ENCODE measurements at places on chromosomes 12 and 14. TPM values are rescaled to one million over a fixed set of nuclear protein-coding genes. Genes with fewer than 3 reads are reported as not detected.

The TAS2R30 gene
- total RNA-seq: 4.2 TPM

The BHLHE41 gene
- total RNA-seq: not detected

The KRT2 gene
- total RNA-seq: 0.20 TPM

The TAS2R46 gene
- total RNA-seq: 1.6 TPM

The CEBPE gene
- 0.34 TPM for total RNA-seq

The CYP46A1 gene
- total RNA-seq: not detected

The TSPAN11 gene
- total RNA-seq: not detected

The ETFBKMT gene
- total RNA-seq: 0.29 TPM

The RNF41 gene
- total RNA-seq: 37.8 TPM

The KANSL2 gene
- 46.1 TPM for total RNA-seq

The EFS gene
- not detected for total RNA-seq

The FAM186B gene
- 0.29 TPM for total RNA-seq

The PITPNM2 gene
- 17.5 TPM for total RNA-seq

The GLRX5 gene
- total RNA-seq: 36.9 TPM

The GPRC5D gene
- not detected for total RNA-seq

The POTEG gene
- total RNA-seq: not detected

The CLEC2A gene
- total RNA-seq: not detected

The FBXL14 gene
- 26.5 TPM for total RNA-seq

The CLEC9A gene
- not detected for total RNA-seq

The RPGRIP1 gene
- total RNA-seq: not detected

The CLEC6A gene
- not detected for total RNA-seq

The BCL2L2 gene
- total RNA-seq: 5.0 TPM

The LRCOL1 gene
- not detected for total RNA-seq

The CELA1 gene
- total RNA-seq: not detected

The GLT8D2 gene
- total RNA-seq: 0.24 TPM

The DAO gene
- not detected for total RNA-seq

The RTN1 gene
- total RNA-seq: not detected

The LRRC10 gene
- not detected for total RNA-seq

The SPTB gene
- total RNA-seq: not detected

The PLEK2 gene
- total RNA-seq: 0.56 TPM

The VWF gene
- not detected for total RNA-seq

The KRT82 gene
- not detected for total RNA-seq

The CD69 gene
- 106 TPM for total RNA-seq

The TMEM30B gene
- 0.37 TPM for total RNA-seq

The KCNK13 gene
- total RNA-seq: 0.07 TPM

The SLC10A1 gene
- not detected for total RNA-seq

The SLCO1C1 gene
- not detected for total RNA-seq

The KLRG1 gene
- total RNA-seq: 3.1 TPM

The DNAJC22 gene
- not detected for total RNA-seq

The PIANP gene
- total RNA-seq: 0.49 TPM

The NID2 gene
- total RNA-seq: 0.61 TPM

The KCNJ8 gene
- not detected for total RNA-seq
